ENCODE measurements at places on chromosomes 4 and X.

DNA sequence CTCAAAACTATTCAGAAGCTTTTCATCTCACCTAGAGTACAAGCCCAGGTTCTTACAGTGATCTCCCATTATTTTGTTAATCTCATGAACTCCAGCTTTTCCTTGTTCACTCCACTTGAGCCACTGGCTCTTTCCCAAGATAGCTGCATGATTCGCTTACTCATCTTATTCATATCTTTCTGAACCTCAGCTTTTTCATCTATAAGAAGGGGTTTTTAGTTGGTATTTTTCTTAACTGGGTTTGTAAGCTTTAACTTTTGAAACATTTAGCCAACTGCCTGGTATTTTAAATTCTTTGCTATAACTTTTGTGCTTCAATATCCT lies 24.0 kb downstream of the GIMD1 start:
- DNase-seq, result no peak

GRCh38 chr4:94400191-94400590 lies 51.6 kb upstream of the PDLIM5 start:
- DNase-seq, result no peak

DNA sequence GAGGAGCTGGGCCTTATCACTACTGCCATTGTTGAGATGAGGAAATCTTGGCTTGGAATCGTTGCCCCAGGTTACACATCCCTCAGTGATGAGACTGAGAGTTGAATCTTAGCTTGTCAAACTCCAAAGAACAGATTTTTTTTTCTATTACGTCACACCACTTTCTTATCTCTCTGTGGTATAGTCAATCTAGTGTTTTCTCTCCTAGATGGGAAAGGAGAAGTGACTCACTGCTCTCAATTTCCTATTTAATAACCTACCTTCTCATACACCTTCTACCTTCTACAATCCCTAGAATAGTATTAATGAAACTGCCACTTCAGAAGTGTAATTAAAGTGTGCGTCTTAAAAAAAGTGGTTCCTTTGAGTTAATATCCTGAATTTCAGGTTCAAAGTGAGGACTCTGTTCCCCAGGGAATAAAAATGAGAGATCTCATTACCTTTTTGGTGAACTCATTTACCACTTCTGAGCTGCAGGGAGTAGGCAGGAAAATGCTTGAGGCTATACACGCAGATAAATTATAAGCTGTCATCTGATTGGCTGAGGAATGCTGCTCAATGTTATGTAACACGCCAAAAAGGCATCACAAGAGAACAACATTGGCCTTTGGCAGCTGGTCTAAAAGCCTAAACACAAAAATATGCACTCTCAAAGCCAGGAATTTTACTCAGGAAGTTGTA lies 59.3 kb downstream of the MAD2L1 start:
- DNase-seq, result no peak

DNA sequence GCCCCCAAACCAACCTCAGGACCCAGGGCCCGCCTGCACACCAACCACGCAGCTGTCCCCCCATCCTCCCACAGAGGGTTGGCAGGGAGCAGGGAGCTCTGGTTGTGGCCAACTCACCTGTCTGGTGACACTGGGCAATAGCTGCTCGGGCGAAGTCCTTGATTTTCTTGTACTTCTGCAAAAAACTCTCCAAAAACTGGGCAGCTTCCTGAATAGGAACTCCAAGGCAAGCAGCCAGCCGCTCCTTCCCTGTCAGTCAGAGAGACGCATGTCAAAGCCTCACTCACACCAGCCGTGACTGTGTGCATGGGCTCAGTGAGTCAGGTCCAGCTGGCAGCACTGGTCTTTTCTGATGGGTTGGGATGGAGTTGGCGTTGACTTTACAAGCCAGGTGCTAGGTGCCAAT lies 26.4 kb downstream of the NAT8L start:
- DNase-seq, result no peak

- DNase-seq, result peak; percentile 10
Measured at GRCh38 chrX:84339507-84340364, 151.7 kb upstream of the RPS6KA6 start.

DNA sequence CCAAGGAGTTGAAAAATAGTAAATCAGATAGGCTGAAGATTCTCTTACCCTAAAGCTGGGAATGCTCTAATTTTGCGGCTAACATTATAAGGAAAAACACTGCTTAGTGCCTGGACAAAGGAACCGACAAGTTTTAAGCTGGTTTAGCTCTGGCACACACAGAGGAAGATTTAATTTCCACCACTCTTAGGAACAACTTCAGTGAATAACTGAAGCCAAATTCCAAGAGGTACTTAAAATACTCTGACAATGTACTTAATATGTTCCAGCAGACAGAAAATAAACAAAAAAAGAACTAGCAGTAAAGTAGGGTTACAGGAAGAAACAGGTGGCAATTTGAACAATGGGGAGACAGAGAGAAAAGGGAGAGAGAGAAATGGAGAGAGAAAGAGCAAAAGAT lies 340.8 kb upstream of the NDST4 start:
- no peak for DNase-seq

Measured in NCI-H1694 (cell line).